ENCODE measurements at places on chromosomes 4 and X.

- DNase-seq = peak; percentile 4
These were observed 578 bp downstream of the APOOL start for GRCh38 chrX:85004255-85004654.

GRCh38 chr4:26412381-26413372 is 77.6 kb downstream of the CCKAR start:
- no peak for DNase-seq

DNA sequence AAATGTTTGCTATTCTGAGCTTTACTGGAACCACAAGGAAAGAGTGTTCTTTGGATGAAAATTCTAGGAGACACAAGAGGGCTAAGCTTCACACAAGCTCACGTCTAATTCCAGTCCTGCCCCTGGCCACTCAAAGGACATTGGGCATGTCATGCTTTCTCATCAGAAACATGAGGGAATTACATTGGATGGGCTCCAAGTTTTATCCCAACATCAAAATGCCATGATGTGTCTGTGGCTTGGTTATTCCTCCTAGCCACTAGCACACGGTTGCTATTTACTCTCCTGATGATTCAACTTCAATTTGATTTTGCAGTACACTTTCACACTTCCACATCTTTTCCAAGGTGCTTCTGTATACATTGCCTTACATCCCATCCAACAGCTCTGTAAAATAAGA is 149.6 kb upstream of the FAM9B start:
- DNase-seq = no peak

GRCh38 chrX:74931214-74931613 is 6.0 kb upstream of the NEXMIF start:
- DNase-seq = no peak

DNA sequence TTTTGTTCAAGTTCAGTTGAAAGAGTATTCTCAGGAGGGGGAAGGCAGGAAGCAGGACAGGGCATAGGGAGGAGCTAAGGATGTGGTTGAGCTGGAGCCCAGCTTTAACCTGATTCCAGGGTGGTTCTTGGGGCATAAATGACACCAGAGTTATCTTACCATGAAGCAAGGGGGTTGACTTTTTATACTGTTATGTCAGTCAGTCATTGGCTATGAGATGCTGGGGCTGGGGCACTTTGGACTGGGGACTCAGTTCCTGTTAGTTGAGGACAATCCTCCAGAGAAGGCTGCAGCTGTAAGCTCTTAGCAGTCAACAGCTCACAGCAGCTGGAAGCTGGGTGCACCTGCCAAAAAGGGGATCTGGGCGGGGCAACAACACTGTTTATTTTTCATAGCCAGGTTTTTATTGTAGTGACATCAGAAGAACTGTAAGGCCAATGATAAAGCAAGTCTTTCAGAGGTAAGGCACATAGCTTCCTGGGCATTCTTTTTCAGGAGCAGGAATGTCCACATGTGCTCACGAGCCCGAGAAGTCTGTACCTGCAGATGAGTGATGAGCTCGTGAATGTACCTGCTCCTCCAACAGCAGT is 78.5 kb downstream of the MID1IP1 start:
- DNase-seq = no peak

- DNase-seq = peak; percentile 11
These were observed 97.8 kb upstream of the USP9X start for GRCh38 chrX:40987413-40987812.

- DNase-seq = no peak
These were observed 392.8 kb upstream of the NR3C2 start for GRCh38 chr4:148834804-148835631.

DNA sequence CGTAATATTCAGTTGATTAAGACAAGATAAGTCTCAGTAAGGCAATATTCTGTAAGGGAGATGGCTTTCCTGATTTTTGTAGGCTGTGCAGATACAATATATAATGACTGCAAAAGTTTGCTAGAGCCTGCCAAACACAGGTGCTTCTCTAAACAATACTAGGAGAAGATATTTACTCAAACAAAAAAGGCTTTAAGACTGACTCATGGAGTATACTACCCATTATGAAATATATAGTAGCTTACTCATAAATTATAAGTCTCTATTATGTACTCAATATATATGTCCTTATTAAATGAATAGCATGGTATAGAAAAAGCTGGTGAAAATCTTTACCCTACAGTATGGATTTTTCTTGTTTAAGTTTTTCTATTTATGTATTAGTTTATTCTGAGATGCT is 93.2 kb upstream of the IL15 start:
- DNase-seq = no peak

DNA sequence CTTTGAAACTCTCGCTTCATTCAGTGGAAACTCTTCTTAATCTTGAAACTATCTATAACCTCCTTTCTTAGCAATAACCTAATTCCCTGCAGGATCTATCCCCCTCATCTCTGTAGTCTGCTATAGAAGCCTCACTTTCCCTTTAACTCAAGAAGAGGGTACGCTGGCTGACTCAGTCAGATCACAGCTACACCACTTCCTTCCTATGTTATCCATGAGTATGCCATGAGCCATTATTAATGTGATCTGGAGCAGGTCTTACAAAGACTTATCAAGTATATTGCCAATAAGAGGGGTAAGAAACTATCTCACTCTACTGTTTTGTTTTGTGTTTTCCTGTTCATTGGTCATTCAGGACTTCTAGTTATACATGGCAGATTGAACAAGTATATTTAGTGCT is 165.3 kb downstream of the PJA1 start:
- no peak for DNase-seq

All from hematopoietic multipotent progenitor cell treated with erythropoietin and hydrocortisone succinate and interleukin-3 and kit ligand, for 17 days (in vitro differentiated cells).